ENCODE measurements at places on chromosomes 1 and 21.

DNA sequence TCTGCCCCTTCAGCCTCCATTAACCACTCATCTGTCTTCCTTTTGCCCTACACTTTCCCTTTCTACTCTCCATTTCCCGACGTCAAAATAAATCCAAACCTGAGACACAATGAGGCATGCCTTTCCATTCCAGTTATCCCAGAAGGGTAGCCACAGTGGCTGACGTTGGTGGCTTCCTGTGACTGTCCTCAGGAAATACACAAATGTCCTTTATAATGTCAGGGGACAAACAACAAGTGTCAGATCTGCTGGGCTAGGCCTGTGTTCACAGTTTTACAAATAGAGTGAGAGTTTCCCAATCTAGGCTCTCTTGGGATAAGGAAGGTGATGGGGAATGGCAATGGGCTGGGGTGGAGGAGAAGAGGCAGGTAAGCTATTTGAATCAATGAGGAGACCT is 135.3 kb downstream of the BRINP2 start:
- no peak for DNase-seq

- DNase-seq: no peak
Observed at GRCh38 chr1:1941211-1941841, 22.2 kb upstream of the TMEM52 start.

DNA sequence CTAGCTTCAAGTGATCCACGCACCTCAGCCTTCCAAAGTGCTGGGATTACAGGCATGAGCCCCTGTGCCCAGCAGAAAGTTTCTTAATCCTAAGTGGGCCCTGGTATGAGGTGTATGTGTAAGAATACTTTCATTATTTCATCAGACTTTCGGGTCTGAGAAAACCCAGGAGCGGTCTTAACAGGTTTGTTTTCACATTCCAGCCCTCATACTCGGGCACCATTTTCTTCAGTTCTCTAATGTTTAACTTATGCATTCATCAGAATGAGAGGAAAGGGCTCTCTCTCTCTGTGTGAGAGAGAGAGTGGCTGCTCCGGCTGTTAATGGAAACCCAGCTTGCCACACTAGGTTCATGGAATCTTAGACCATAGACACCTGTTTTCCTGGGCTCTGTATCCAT is 4.2 kb upstream of the PADI1 start:
- no peak for DNase-seq

- no peak for DNase-seq
Observed at GRCh38 chr1:206595581-206596318, 16.5 kb downstream of the EIF2D start.

GRCh38 chr1:18653367-18653766 is 22.7 kb downstream of the PAX7 start:
- DNase-seq: no peak

- no peak for DNase-seq
Observed at GRCh38 chr1:3956527-3957170, 56.6 kb upstream of the C1orf174 start.
